CD4-positive, alpha-beta T cell treated with Interleukin-4 for 4 hours (primary cell): ENCODE measurements at places on chromosomes 5 and 9.

DNA sequence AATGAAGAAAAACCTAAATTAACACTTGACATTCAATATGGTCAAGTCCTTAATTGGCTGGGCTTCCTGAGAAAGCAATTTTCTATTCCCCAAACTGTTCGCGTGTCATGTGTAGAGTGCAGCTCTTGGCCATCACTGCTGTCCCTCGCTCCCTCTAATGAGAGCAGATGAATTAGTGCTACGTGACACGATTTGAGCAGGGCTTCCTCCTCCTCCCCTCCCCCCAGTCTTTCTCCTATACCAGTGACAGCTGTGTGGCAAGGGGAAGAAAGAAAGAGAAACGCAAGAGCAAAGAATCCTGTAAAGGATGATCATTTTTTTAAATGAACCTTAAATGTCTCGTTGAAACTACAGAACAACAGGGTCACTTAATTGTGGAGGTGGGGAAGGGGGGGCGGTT is 159.6 kb downstream of the BNC2 start:
- no peak for DNase-seq

DNA sequence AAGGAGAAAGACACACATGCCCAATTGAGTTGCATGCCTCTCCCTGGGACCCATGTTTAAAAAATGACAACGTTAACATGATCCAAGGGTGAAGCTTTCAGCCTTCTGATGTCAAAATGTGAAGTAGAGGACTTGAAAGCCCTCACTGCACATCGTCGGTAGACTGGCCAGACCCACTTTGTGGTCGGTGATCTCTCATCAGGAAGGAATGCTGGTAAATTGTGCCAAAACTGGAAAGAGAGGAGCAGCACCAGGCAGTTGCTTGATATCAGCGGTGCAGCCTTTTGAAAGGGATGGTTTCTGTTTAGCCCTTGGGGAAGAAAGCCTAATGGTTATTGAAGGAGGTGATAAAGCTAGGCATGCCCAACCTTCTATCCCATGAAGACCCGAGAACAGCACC is 125.3 kb upstream of the MARCHF11 start:
- no peak for DNase-seq

- no peak for DNase-seq
Observed at GRCh38 chr5:158642879-158643278, 456.8 kb downstream of the EBF1 start.

DNA sequence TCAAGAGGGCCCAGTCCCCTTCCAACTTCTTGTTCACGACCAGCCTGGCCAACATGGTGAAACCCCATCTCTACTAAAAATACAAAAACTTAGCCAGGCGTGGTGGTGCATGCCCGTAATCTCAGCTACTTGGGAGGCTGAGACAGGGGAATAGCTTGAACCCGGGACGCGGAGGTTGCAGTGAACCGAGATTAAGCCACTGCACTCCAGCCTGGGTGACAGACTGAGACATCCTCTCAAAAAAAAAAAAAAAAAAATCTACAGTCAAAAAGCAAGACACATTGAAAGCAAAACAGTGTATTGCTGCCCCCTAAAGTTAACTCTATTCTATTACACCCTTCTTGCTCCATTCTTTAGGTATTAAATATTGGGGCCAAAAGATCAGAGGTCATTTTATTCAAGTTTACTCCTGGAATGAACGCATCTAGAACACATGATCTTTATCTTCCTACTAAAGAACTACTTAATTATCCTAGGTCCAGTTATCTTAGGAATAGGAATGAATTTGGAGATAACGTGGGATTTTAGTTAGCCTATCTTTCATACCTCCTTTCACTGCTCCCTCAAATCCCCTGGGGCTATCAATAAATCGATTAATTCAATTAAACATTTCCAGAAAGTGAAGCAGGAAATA is 2.4 kb downstream of the ATG12 start:
- DNase-seq = peak; percentile 75

DNA sequence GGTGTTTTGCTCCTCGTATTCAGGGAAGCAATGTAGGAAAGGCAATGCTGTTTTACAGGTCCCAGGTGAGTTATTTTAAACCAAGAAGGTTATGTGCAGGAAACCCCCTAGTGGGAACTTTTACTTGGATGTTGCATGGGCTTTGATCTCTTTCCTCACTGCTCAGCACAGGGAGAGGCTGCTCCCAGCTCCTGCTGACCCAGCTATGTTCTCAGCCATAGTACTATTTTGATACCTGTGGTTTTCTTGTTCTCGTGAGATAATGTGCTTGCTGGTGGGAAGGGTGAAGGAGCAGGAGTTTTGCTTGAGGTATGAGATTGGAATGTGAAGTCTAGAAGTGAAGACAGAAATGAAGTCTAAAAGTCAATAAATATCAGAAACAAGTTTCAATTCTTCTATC is 265.6 kb upstream of the FBXL7 start:
- DNase-seq = no peak

GRCh38 chr9:109320331-109320741 is 523 bp downstream of the EPB41L4B start:
- no peak for DNase-seq

DNA sequence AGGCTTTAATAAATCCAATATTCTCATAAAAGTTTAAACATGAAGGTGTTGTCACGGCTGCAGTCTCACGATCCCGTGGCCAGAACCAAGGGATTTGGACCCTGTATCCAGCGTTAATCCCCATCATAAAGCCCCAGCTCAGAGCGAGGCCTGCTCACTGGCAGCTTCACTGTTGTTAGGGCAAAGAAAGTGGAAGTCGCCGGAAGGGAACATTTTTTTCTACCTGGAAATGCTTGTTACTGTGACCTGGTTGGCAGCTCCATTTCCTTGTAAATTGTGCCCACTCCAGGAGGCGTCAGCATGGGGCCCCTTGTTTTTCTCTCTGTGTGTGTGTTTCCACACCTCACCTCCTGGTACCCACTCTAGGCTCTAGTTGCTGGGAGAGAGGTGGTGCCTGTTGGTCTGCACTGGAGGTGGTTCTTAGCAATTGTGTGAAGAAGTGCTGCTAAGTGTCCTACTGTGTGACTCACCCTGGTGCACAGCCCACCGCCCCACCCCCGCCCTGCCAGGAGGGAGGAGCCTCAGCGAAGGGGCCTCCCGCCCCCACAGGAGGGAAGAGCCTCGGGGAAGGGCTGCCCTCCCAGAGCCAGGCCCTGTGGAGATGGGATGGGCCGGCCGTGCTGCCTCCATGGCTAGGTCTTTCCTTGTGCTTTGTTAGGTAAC is 105.1 kb downstream of the EHMT1 start:
- peak; percentile 47 for DNase-seq
